ENCODE measurements at places on chromosomes 2 and 18.

DNA sequence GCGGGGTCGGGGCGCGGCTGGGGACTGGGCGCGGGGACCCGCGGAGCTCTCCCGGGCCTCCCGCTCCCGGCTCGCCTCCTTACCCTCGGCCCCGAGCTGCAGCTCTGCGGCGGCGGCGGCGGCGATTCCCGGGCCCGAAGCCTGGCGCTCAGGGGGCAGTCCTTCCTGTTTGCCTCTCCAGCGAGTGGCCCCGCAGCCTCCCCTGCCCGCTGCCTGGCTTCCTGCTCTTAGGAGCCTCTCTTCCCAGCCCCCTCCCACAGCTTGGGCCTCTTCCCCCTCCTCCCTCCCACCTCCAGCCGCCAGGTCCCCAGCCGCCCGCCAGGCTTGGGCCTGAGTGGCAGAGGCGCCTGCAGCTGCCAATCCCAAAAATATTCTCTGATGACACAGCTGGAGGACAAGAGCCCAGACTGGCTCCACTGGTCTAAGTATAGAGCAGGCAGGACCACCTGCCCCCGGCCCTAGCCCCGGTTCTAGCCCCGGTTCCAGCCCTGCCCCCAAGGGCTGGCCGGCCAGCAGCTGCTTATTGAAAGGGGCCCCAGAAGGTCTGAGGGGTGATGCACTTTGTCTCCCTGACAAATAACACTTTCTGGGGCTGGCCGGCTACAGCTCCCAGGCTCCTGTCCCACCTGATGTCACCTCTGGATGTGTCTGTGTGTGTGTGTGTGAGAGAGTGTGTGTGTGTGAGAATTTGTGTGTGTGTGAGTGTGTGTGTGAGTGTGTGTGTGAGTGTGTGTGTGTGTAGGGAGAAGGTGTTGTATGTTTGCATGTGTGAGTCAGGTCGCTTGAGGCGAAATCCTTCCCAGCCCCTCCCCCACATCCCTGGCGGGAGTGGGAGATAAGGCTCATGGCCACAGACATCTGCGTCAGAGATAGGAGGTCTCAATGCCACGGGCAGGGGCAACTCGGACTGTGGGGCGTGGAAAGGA is at the start of gene OBSL1:
TSS of gene OBSL1 (minus strand) at position 229 of the 926 bp plus-strand sequence. CDS start 307 bp downstream, outside the sequence.
- DNase-seq = no peak

GRCh38 chr18:35856178-35856577 is 116.3 kb upstream of the RMP24 start:
- DNase-seq = no peak

- no peak for DNase-seq
These were observed 18.2 kb downstream of the IWS1 start for GRCh38 chr2:127508023-127508630.

DNA sequence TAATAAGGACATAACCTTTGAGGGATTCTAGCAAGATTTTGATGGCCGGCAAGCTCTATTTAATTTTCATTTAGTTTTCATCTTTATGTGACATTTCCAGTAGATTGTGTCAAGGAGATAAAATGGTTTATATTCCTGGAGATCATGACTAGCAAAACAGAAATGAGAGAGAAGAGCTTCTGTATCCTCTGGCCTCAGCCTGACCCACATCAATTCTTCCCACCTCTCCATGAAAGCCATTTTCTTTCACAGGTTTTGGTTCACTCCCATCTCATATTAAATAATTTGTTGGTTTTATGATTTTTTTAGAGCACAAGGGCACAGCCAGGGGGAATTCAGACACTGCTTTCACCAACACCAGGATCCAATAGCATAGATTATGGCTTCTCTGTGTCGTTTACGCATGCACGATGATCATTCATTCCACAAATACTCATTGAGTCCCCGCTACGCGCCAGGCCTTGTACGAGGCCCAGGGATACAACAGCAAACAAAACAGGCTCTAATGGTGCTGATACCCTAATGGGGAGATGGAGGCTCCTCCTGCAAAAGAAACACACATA is 85.9 kb downstream of the SH3BP4 start:
- no peak for DNase-seq

DNA sequence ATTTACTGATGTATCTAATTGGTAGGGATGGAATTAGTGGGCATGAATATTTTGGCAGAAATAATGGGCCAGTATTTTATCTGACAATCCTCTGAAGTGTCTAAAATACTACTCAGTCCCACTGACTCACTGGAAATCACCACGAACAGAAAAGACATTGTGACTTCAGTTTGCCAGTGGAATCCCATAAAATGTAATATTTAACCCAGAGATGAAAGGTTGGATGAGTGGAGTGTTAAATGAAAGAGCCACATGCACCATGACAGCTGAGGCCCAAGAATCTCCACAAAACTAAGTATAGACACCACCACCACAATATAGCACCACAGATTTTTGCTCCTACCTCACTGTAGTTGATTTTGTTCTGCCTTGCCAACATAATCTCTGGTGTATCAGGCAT is 103.9 kb downstream of the NEB start:
- DNase-seq = no peak

GRCh38 chr2:141020346-141020745 is 1110.5 kb downstream of the LRP1B start:
- DNase-seq = no peak

DNA sequence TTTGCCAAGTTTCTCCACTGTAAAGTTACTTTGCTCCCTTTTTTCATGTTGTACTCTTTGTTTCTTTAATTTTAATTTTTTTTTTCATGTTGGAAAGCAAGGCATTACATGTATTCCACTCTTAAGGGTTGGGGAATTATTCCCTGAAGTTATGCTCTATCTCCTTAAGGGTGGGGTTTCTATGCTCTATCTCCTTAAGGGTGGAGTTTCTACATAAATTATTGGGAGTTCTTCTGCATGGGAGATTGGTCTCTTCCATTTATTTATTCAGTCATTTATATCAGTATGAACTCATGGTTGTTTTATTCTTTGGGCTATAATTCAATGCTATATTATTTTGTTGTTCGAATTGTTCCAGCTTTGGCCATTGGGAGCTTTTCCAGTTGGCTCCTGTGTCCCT is 11.2 kb downstream of the MRPL33 start:
- no peak for DNase-seq

DNA sequence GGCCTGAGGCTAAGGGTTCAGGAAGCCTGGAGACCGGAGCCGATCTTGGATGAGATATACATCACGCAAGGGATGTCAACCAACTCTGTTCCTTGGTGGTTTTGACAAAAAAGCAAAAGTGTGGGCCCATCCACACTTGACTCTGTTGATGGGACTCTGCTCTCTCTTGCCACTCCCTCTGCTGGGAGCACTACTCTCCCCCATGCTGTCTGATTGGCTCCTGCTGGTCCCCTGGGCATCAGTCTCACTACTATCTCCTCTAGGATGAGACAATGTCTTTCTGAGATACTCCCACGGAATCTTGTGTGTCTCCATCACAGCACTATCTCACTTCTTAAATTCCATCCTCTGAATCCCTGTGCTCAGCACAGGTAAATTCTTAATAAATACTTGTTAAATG is 56.8 kb upstream of the DNMT3A start:
- DNase-seq = no peak

DNA sequence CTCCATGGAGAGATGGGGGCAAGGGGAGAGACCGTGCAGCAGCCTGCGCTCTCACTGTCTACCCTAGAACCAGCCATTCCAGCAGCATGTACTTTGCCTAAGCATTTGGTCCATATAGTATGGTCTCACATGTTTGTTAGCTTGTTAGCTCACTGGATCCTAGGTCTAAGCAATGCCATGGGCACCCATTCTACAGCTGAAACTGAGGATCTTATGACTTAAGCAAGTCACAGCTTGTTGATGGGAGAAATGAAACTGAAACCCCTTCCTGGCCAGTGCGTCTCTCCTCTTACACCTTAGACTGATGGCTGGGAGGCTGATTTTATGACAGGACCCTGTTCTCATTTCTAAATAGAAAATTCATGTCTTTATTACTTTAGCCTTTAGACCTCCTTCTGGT is 90.1 kb downstream of the EPAS1 start:
- no peak for DNase-seq

GRCh38 chr18:12001421-12001820 is 20.1 kb downstream of the IMPA2 start:
- DNase-seq = no peak

DNA sequence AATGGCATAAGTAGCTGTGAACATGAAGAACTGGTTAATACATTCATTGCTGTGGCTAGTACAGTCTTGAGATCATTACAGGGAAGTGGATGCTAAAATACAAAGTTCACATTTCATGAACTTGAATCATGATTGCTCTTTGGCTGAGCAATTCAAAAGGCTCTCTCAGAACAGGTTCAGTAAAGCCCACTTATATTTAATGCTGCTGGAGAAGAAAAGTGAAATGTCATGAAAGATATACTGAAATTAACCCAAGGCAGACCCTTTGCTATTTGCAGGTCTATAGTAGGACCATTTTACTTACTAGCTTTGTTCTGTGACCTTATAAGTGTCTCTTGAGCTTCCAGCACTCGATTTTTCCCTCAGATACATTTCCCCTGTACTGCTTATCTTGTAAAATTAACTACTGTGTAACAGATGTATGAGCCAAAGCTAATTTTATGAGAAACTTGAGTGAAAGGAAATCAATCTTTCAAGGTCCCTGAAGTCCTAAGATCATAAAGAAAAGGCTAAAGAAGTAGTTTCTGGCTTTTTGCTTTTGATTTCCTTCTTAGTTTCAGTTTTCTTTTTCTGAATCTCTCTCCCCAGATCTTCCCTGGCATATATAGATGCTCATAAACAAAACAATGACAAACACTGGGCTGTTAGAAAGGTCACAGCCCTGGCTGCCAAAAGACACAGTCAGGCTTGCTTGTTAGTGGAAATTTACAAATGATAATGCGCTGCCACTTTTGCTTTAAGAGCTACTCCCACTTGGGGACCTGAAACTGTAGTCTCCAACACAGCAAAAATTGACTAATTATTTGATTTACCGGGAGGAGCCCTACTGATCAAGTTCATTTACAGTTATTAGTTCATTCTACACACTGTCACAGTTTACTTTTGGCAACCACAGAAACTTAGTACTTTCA is 132.7 kb upstream of the XPO1 start:
- peak; percentile 28 for DNase-seq

DNA sequence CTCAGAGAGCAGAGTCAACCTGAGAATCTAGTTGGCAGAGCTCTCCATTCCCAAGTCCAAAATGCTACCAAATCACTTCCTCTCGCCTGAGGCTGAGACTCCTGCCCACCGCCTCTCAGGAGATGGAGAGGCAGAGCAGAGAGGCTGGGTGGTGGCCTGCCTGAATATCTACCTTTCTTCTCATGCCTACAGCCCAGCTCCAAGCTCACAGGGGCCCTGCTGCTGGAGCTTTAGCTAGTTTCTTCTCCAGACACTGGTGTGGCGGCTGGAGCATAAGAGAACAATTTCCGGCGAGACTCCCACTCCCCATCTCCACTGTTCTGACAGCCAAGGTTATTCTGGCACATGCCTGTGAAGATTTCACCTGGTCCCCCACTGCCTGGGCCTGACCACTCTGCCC is 8.1 kb upstream of the CYP26B1 start:
- no peak for DNase-seq

GRCh38 chr2:161165266-161165665 is 5.0 kb downstream of the TANK start:
- DNase-seq = no peak

GRCh38 chr18:49650426-49650891 is 88.6 kb downstream of the LIPG start:
- no peak for DNase-seq

- no peak for DNase-seq
These were observed 53.9 kb downstream of the SH3BP4 start for GRCh38 chr2:235005603-235006259.

DNA sequence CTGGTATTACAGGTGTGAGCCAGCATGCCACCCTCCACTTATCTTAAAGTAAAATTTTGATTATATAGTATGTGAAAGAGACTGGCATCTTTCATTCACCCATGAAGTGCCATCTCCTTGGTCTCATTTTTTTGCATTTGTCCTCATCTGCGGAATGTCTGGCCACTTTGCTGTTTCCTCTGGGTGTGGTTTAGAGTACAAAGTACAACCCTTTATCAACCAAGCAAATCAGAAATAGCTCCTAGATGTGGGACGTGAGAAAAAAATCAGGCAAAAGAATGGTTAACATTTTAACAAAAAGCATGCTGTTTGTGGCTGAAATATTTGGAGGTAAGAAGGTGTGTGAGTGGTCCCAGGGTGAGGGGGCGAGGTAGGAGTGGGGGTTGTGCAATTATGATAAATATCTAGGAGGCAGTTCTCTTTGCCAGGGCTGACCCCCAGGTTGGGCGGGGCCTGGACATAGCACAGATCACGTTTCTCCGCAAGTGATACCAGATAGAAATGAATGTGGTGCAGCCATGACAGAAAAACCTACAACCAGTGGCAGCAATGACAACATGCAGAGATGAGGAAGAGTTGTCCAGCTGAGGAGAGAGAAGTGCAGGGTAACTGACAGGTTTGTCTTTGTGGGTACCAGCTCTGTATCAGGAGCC is 115.8 kb upstream of the SERTAD2 start:
- no peak for DNase-seq

GRCh38 chr2:12201369-12201768 is 454.9 kb downstream of the LPIN1 start:
- no peak for DNase-seq

DNA sequence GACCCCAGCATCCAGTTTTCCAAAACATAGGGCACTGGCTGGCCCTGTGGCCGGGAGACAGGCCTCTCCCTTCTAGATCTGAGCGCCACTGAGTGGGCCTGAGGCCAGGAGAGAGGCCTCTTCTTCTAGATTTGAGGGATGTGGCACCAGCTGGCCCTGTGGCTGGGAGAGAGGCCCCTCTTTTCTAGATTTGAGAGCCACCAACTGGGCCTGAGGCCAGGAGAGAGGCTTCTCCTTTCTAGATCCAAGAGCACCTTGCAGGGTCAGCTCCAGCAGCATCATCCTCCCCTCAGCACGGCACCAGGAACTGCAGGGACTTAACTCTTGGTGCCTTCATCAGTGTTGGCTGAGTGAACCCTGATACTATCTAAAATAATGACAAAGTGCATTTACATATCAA is 114.3 kb upstream of the ALKAL2 start:
- no peak for DNase-seq

GRCh38 chr18:44826418-44827259 is 146.0 kb downstream of the SETBP1 start:
- no peak for DNase-seq

DNA sequence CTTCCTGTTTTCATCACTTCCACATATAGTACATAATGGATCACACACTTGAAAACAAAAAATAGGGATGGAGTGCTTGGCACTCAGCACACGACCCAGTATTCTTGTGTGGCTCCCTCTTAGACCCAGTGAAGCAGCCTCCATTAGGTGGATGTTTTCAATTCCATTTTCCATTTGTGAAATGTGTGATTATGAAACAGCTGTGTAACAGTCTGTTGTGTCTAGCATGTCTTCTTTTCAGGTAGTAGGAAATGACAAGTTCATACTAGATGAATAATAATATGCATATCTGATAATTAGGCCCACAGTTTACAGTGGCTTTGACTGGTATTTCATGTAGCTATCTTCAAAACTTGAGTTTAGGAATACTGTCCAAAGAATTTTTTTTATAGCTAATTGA is 35.5 kb downstream of the EML6 start:
- DNase-seq = no peak

Data from activated CD4-positive, alpha-beta T cell treated with anti-CD3 and anti-CD28 coated beads, Interleukin-2, Interleukin-6, amounts not matched to agents 100 ng/mL and 50 ng/mL, durations not matched to agents 16 hours and 8 hours (primary cell).